NCI-H1417 treated with DMSO at 0.1 percent for 48 hours (cell line): ENCODE measurements at places on chromosomes 4 and X.

- DNase-seq, result peak; percentile 83
These were observed 170.9 kb upstream of the PCDH18 start for GRCh38 chr4:137703195-137703594.

- no peak for DNase-seq
These were observed 781.9 kb upstream of the GALNTL6 start for GRCh38 chr4:171031338-171031737.

DNA sequence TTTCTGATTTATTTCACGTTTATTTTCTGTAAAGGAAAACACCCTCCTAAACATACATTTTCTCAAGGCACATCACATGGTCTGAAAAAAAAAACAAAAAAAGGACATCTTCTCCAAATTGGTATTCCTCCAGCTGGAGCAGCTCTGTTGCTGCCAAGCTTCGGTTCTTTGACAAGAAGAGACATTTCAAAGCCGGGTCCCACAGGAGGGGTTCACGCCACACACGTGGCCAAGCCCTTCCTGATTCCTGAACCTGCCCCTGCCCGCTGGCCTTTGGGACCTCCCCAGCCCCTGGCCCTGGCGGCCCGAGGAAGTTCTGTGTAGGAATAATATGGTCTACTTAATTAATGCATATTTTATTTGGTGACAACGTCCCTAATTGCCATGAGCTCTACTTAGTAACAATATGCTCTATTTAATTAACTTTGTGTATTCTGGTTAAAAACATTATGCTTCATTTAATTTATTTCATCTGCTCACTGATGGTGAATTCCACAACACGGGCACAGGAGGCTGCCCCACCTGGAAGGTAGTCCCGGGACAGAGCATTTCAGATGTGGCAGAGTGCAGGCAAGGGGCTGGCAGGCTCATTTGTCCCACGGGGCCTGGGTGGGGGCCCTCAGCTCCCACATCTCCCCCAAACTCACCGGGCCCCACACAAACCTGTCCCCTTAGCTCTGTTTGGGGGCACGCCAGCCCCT, 5.4 kb upstream of the RGS12 start:
- no peak for DNase-seq

- no peak for DNase-seq
These were observed 1108.1 kb downstream of the PCDH19 start for GRCh38 chrX:99301990-99302389.

GRCh38 chrX:40262157-40263013, 164.6 kb upstream of the BCOR start:
- DNase-seq, result no peak

GRCh38 chr4:62640296-62640695, 1440.2 kb downstream of the ADGRL3 start:
- no peak for DNase-seq

DNA sequence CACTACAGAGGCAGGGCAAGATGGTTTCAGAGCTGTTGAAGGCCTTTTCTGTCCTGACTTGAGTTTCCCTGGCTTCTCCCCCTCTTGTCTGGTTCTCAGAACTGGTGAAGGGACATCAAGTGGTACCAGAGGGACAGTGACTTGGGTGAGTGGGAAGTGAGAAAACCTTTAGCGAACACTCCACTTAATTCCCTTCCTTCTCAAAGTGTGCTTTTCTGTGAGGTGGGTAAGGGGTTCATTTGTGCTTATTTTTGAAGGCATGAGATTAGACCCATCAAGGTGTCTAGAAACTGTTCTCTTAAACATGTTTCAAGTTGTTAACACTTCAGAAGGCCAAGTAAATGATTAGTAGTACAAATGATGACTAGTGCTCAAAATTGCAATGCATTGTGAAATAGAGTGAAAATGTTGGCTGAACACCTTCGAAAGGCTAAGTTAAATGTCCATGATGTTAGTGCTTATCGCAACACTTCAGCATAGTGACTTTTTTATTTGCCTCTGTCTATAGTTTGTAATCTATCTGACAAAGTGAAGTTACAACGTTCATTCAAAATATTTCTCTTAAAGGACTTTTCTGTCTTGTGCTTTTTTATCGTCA, 2.8 kb downstream of the AREG start:
- no peak for DNase-seq

DNA sequence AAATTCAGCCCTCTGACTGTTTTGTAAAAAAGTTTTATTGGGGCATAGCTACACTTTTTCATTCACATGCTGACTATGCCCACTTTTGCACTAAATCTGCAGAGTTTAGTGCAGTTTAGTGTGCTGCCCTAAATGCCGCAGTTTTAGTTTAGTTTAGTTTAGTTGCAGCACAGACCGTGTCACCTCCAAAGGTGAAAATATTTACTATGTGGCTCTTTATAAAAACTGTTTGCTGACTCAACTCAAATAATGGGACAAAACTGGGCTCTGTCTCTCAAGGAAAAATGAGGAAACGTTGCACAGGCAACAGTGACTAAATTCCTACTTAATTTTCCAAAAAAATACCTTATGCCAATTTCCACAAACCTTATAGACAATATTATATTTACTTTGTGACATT, 314.2 kb downstream of the C4orf33 start:
- DNase-seq, result no peak

DNA sequence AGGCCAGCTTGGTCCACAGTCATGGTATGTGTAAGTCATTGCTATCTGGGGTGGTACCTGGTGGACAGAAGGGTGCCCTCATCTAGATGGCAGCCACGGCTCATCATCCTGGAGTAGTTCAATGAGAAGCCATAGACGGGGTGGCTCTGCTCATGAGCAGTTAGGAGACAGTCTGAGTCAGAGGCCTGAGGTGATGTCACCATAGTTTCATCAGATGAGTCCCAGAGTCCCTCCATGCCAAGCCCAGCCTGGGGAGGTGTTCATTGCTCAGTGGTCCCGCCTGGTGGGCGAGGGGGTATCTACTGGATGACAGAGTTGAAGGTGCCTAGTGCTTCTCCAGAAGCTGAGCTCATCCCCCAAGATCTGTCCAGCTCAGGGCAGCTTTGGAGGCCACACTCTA, 49.8 kb downstream of the DLG3 start:
- no peak for DNase-seq

DNA sequence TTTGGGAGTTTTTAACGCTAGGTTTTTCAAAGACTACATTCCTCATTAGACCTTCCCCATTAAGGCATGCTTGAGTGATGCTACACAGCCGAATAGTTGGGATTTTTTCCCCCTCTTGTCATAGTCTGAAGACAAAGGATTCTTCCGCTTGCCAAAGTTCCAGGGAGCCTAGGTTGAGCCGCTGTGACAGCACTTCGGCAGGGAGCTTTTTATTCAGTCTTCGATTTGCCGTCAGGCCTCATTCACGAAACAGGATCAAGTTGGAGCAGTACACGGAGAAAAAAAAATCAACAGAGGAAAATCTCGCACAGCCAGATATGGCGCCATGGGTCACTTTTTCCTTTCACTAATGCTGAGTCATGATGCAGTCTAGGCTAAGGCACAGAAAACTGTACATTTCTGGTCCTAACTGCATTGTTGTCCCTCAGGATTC, 24.3 kb downstream of the SHROOM3 start:
- DNase-seq, result no peak

- no peak for DNase-seq
These were observed 227.8 kb downstream of the ADGRL3 start for GRCh38 chr4:61427818-61428495.
